ENCODE measurements at places on chromosomes 16 and 17.

DNA sequence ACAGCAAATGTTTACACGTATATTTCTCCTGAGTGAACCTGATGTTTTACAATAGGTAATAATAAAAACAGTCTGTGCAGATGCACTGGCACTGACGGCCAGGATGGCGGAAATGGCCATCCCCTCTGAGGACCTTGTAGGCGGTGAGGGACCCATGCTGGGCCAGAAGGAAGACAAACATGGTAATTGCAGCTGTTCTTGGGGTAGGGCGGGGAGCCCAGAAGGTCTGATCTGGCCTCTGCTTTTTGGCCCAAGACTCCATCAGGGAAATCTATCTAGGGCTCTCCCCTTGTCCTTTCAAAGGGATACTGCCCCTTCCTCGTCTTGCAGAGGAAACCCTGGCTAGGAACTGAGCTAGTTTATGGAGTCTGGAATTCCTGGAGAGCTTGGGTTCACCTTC is 7.4 kb upstream of the LGALS9 start:
- DNase-seq: no peak

DNA sequence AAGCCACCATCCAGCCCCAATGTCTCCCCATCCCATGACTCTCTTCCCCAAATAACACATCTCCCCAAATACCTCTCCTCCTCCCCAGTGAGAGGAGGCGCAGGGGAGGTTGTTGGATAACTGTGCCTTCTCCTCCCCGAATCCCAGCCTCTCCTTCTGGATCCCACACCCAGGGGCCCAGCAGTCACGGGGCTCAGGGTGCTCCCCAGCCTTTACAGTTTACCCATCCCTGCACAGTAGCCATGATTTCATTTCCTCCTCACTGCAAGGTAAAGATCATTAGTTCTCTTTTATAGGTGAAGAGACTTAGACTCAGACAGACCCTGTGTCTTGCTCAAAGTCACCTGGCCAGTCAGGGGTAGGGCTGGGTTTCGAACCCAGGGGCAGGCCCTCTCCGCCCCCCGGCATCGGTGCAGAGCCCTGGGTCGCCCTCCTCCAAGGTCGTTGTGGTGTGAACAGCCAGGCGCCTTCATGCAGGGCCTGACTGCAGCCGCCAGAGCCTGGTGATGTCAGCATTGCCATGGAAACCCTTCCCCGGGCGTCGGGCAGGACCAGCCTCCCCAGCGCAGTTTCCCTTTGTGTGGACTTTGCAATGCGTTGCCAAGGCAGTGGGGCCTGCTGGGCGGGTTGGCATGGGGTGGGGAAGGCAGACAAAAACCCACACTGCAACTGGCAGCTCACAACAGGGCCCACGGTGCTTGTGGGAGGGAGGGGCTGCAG is 53.3 kb upstream of the TOB1 start:
- DNase-seq: peak; percentile 96

DNA sequence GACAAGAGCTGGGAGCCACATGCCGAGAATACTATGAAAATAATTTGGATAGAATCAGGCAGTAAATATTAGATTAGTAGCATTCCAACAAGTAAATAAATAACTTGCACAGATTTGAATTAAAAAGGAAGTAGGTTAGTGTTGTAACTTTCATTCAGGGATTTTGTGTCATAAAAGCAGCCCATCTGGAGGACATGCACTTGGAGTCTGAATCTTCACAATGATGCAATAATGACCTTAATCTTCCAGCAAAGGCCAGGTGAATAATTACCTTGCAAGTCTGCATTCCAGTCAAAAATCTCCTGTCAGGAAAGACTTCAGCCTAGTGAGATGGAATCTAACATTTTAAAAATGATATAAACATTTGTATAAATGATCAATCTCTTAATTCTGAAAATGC is 518.1 kb downstream of the KCNJ2 start:
- no peak for DNase-seq

- DNase-seq: no peak
Measured at GRCh38 chr16:79826732-79827475, 226.4 kb upstream of the MAF start.

GRCh38 chr17:29444589-29444988 is 54.4 kb downstream of the TAOK1 start:
- DNase-seq: no peak

GRCh38 chr17:77923776-77924513 is 34.6 kb upstream of the TNRC6C start:
- no peak for DNase-seq

DNA sequence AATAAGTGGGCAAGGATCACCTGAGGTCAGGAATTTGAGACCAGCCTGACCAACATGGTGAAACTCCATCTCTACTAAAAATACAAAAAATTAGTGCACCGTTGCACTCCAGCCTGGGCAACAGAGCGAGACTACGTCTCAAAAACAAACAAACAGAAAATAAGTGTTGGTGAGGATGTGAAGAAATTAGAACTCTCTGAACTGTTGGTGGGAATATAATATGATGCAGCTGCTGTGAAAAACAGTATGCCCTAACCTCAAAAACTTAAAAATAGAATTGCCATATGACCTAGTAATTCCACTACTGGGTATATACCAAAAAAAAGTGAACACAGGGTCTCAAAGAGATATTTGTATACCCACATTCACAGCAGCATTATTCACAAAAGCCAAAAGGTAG is 26.1 kb downstream of the GLG1 start:
- no peak for DNase-seq

DNA sequence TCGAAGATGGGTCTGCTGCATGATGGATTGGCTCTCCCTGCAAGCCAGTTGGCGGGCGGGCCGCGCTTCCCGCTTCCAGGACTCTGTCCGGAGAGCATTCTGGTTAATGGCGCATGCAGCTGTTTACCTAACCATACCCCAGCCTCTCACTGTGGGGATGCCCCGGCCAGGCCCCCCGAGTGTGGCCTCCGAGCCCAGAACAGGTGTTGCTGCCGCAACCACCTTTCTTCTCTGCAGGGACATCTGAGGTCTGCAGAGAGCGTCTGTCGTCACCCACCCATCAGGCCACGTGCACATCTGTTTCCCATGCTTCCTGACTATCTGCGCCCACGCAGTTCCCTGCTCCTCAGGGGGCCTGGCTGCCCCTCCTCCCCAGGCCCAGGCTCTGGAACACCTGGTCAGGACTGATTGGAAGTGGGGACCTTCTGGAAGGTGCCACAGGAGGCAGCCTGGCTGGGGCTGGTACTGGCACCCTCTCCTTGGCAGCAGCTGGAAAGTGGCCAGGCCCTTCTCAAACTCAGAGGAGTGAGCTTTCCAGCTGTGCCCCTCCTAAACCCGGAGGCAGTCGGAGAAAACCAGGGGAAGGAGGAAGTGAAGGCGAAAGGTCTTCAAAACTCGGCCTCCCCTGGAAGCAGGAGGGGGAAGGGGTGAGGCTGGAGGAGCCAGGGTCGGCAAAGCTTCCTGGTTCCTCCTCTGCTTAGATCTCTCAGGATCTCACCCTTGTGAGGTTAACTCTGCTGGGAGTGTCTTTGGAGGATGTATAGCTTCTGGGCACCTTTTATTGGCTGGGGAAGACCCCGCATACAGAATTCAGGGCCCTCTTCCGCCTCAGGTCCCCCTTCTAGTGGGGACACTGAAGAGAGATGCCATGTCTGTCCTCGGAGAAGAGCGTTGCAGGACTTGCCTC is 64.5 kb upstream of the CIBAR2 start:
- DNase-seq: no peak

DNA sequence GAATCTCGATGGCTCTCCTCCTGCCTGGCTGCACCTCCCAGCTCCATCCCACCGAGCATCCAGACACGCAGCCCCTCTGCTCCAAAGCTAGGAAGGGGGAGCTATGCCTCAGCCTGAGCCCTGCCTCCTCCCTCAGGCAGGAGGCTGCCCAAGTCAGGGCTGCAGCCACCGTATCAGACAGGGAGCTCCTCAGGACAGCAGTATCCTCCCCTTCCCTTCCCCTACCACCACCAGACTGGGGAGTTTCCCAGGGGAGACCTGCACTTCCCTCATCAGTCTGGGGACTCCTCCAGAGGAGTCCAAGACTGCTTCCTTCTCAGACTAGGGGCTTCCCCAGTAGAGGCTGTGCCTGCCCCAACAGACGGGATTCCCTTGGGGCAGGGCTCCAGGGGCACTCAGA is 17.5 kb downstream of the TMEM132E start:
- DNase-seq: no peak

- no peak for DNase-seq
Measured at GRCh38 chr17:57256708-57257112, 387 bp downstream of the MSI2 start.

DNA sequence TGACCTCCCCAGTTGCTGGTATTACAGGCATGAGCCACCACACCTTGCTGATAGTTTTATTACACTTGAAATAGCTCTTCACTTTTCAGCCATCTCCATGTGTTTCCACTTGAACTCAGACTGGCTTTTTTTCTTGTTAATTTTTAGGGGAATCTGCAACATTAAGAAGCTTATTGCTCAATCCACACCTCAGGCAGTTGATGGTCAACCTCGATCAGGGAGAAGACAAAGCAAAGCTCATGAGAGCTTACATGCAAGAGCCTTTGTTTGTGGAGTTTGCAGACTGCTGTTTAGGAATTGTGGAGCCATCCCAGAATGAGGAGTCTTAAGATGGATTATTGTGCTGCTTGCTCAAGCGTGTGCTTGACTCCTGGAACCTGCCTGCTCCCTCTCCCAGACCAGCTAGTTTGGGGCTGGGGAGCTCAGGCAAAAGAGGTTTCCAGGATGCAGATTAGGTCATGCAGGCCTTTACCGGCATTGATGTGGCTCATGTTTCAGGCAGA is 8.6 kb downstream of the ZNHIT3 start:
- no peak for DNase-seq

DNA sequence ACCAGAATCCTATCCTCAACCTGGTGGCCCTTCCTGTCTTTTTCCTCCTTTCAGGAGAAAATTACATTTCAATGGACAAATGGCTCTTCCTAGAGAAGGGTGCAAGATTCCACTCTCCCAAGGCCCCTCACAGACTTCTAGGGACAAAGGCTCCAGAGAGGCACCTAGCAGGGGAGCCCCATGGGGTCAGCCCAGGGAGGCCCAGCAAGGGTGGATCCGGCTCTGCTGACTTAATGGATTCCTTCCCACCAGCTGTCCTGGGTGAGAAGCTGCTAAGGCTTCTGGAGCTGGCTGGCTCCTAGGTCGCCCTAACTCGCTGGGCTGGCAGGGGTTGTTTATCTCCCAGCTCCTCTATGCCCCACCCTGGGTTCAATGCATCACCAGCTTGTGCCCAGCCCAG is 152.4 kb downstream of the ZNF423 start:
- DNase-seq: no peak

GRCh38 chr16:9817586-9817985 is 364.6 kb downstream of the GRIN2A start:
- no peak for DNase-seq

- DNase-seq: peak; percentile 48
Measured at GRCh38 chr17:43418441-43419374, 19.9 kb downstream of the ARL4D start.

DNA sequence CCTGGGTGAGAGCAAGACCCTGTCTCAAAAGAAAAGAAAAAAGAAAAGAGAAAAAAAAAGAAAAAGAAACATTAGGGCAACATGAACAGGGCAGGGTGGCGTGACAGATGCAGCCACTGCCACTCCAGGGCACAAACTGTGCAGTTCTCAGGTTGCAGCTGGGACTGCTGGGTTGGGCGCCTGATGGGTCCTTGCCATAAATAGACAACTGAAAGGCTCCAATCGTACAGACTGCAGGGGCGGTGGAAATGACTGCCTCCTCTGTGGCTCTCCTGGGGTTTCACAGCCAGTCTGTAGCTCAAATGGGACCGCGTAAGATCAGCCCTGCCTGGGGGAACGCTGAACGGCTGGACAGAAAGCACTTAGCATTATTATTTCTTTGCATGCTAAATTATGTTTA is 130.7 kb downstream of the CPPED1 start:
- DNase-seq: no peak

DNA sequence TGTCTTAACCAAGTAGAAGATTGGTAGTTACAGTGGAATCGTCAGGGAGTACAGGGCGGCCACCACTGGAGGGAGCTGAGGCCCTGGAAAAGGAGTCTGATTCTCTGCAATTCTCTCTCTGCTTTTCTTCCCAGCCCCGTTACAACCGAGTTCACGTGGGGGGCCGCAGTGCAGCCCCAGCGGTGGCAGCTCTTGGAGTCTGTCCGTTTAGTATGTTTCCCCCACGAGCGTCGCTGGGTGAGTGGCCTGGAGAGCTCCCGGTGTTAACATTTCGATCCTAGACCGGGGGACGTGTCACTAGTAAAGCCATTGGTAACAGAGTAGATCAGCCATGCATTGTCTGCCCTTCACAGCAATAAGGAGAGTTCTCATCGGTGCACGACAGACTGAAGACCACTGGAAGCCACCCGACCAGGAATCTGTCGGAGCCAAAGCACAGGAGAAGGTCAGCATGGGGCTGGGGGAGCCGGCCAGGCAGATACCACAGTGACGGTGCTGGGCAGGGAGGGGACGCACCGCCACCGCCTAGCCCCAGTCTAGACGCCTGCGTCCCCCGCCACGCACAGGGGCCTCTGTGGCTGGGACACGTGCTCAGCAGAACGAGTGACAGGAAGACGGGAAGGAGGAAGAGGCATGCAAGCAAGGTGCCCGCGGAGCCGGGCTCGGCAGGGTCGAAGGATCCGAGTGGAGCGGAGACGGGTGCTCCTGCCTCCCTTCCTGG is 15.7 kb downstream of the SLC16A3 start:
- no peak for DNase-seq

GRCh38 chr17:72715906-72716572 is 376.4 kb downstream of the SLC39A11 start:
- DNase-seq: no peak

DNA sequence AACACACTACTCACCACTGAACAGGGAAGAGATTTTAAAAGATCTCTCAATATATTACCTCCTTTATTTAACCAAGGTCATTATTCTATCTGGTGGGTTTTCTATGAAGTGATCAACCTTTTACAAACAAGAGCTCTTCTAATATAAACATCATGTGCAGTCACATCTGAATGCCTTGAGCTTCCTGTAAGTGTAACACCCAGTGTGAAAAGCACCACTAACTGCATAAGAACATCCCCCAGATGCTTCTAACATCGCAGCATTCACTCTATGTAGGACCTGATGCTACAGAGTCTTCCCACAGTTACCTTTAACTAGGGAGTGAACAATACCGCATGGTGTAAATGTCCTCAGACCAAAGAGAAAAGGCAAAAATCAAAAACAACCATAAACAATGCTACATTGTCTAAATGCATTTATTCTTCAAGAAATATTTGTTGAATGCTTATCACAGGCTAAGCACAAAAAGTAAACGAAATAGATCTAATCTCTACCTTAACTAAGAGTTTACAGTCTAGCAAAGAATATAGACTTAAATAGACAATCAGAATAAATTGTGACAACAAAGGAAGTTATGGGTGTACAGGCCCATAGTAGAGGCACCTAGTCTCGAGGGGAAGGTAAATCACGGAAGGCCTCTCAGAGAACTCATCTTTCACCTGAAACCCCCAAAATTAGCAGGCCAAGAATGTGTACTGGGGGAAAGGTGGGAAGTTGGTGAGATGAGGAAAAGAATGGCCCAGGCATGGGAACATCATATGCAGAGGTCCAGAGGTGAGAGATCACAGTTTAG is 16.2 kb downstream of the SKAP1 start:
- DNase-seq: no peak

GRCh38 chr17:19335951-19336631 is 26.4 kb downstream of the B9D1 start:
- no peak for DNase-seq

- DNase-seq: no peak
Measured at GRCh38 chr17:32774695-32775084, 102.2 kb downstream of the MYO1D start.

- peak; percentile 74 for DNase-seq
Measured at GRCh38 chr17:59845595-59846393, 46.9 kb downstream of the TUBD1 start.
